Stimulated activated CD8-positive, alpha-beta memory T cell treated with anti-CD3 and anti-CD28 coated beads, Interleukin-4, amount 100 ng/mL, for 4 hours (primary cell): ENCODE measurements at places on chromosomes 6 and 20.

DNA sequence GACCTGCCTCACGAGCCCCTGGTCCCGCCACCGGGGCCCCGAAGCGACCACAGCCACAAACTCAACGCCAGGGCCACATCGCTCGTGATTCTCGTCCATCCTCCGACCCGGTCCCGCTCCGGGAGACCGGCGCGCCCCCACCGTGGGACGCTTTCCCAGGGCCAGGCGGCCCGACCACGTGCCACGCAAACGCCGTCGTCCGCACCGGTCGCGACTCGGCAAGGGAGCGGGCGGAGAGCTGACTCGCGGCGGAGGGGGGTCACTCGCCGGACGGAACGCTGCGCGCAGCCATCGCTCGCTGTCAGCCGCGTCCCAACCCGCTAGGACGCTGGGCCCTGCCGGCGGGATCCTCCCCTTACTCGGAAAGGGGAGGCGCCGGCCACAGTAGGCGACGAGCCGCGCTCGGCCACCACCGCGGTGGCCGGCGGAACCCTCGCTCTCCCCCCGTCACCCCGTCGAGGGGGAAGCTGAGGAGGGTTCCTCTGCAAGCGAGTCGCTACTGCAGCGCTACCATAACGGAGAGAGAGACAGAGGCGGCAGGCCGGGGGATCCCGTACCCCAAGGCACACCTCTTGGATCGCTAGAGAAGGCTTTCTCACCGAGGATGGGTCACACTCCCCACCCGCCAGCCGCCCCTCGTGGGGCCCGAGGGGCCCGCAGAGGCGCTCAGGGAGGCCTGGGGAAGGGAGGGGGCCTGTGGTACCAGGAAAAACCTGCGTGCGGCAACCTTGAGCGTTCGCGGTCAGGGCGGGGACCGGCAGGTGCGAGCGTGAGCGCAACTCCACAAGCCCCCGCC lies 511.8 kb upstream of the ZNF337 start:
- no peak for DNase-seq

DNA sequence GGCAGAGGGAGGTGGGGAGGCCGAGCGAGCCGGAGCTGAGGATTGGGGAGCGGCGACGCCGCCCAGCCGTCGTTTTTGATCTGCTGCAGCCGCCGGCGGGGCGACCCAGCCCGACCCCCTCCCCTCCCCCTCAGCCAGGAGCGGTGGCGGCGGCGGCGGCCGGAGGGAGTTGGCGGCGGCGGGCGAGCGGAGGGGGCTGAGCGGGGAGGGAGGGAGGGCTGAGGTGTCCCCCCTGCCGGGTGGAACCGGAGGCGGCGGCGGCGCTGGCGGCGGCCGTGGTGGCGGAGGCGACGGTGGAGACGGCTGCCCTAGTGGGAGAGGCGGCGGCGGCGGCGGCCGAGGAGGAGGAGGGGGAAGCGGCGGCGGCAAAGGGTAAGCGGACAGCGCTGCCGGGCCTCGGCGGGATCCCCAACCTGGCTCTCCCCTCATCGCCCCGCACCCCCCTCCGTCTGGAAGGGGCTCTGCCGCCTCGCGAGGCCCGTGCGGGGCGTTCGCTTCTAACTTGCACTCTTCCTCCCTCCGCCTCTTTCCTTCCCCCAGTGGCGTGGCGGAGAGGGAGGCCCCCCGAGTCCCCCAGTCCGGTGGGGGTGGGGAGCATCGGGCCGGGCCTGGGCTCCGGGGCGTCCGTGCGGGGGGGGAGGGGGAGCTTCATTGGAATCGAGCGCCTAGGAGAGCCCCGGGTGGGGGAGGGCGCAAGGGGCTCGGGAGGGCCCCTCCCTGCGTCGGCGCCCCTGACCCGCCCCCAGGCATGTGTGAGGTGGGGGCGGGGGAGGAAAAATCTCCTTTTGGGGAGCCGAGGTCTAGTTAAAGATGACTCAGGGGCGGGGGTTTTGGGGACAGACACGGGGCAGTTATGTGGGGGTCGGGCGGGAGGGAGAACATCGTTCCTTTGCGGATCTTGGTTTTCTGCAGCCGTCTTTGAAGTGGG lies at the start of gene TAB2:
TSS of gene TAB2 (plus strand) at position 69 of the 928 bp plus-strand sequence. CDS start 52,286 bp downstream, outside the sequence.
- peak; percentile 76 for DNase-seq

DNA sequence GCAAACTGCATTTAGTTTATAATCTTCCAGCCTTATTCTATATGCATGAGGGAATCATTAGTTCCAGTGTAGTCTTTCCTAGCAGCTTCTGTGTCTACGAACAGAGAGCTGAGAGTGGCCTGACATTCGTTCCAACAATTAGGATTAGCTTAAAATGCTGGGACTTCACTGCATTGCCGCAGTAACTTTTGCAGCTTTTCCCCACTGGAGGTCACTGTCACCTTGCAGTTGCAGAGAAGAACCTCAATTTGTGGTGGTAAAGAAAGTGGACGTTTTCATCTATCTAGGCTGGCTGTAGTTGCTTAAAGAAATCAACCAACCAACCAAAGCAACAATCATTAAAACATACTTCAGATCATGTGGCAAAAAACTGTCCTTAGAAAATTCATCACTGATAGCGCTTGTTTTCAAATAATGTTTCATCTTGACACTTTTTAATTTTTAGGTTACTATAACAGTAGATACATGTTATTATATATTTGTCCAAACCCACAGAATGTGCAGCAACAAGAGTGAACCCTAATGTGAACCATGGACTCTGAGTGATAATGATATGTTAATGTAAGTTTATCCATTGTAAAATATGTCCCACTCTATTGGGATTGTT lies 12.2 kb downstream of the MYLK4 start:
- peak; percentile 15 for DNase-seq

GRCh38 chr6:89826029-89826528 lies 3.6 kb upstream of the CASP8AP2 start:
- DNase-seq: no peak

DNA sequence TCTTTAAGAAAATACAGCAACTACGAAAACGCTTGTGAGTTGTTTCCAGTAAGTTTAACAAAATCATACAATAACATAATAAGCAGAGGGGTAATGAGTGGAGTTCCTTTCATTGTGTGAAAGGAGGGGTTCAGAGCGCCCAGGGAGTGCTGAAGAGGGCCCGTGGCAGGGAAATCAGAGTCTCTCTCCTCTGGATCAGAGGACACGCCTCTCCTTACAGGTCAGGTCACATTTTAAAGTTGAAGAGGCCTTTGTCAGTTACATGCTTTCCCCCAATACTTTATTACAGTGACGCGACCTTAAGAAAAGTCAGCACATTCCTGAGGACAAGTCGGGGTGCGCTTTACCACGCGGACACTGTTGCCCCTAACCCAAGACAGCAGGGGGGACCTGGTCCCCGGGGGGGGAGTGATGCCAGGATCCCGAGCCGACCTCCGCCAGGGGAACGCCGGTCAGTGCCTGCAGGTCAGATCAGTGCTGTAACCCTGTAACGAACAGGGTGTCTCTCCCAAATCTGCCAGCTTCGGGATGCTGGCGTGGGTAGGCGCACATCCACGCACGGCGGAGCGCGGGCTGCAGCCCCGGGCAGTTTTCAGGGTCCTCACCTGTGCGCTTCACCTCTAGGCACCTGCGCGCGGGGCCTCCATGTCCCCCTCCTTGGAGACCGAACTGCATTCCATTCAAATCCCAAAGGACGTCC lies 848 bp downstream of the DACT2 start:
- DNase-seq: no peak

GRCh38 chr20:58310291-58310782 lies 822 bp downstream of the RAB22A start:
- DNase-seq: no peak

- DNase-seq: no peak
These were observed 5.6 kb upstream of the HECA start for GRCh38 chr6:139129284-139129683.

- DNase-seq: no peak
These were observed 52.2 kb upstream of the FAM83C start for GRCh38 chr20:35344354-35344837.

DNA sequence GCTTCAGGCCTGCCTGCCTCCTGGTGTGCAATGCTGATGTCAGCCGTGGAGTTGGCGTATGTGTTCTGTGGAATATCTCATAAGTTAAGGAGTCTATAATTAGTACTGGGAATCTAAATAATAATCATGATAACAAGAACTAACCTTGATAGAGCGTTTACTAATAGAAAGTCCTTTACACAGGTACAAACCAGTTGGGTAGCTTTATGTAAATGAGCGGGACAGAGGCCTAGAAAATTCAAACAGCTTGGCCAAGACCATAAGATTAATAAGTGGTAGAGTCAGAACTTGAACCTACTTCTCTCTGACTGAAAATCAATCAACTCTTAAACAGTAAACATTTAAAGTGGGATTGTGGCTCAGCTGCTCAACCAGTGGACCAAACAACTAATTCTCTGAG lies 570.9 kb upstream of the AGPAT4 start:
- no peak for DNase-seq

GRCh38 chr20:48765359-48765758 lies 62.4 kb downstream of the PREX1 start:
- no peak for DNase-seq

DNA sequence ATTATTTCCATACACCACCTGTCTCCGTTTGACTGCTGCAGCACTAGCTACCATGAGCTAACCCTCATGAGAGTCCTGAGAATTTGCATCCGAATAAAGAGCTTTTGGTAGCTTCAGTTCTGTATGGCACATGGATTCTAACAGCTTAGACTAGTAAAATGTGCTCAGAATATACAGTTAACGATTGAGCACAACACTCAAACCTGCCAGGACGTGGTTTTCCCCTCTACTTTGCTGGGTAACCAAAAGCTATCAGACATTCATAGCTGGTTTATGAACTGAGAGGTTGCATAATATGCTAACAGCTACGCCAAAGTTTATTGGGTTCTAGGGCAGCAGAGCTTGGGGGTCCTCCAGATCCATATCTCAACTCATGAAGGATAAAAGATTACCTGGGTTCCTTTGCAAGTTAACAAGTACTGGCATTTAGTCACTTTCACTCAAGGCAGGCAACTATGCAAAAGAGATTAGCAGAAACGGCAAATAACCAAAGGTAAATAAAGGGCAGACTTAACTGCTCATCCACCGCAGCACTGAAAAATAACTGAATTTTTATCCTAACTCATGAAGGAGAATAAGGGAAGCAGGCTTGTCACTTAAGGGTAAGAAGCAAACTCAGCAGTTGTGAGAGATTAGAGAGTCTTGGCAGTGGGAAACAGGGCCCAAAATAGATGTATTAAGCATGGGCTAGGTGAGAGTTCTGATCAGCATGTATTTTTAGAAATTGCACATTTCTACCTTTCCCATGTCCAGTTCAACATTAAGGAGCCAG lies 29.4 kb downstream of the NUDT3 start:
- DNase-seq: no peak

DNA sequence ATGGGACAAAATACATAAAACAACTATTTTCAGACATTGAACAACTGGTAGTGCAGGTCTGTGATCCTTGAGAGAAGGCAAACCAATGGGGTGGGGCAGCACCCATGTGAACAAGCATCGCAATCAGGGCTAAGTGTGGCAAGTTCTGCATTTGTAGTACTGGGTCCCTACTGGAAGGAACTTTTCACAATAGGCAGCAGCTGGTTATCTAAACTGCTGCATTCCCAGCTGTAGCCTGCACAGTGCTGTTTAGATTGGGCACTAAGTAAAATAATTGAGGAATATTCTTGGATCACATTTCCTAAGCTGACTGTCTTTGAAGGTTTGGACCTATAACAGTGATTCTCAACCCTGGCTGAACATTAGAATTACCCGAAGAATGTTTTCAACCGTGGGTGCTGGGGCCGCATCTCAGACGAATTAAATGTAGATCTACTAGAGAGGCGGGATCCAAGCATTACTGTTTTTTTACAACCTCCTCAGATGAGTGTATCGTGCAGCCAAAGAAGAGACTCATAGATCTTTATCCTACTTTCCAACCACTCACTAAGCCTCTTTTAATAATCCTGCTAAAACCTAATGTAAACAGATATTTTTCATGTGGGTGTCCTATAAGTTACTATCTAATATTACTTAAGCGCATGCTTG lies 12.4 kb upstream of the MAP3K4 start:
- no peak for DNase-seq

DNA sequence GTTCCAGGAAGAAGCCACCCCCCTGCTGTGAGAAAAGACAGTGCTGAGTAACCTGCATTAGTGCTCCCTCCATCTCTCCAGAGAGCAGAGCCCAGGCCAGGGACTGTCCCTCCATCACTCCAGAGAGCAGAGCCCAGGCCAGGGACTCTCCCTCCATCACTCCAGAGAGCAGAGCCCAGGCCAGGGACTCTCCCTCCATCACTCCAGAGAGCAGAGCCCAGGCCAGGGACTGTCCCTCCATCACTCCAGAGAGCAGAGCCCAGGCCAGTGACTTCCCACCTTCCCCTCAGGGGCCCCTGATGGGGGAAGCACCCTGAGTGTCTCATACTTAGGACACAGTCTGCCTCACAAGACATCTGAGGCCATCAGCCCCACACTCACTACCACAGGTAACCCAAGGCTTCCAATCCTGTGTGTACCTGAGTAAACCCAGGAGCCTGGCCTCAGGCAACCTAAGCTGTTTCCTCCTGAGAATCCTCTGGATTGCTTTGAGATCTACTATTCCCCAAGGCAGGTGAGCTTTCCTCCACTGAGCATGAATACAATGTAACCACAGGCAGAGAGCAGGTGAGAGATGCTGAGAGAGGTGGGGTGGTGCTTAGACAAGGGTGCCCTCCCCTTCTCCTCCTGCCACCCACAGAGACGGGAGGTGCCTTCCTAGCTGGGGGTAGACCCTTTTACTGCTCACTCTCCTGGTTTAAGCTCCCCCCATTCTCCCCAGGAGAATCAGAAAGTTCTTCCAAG lies 4.9 kb downstream of the TBXT start:
- no peak for DNase-seq

GRCh38 chr6:92147246-92147645 lies 1272.1 kb downstream of the EPHA7 start:
- DNase-seq: no peak

DNA sequence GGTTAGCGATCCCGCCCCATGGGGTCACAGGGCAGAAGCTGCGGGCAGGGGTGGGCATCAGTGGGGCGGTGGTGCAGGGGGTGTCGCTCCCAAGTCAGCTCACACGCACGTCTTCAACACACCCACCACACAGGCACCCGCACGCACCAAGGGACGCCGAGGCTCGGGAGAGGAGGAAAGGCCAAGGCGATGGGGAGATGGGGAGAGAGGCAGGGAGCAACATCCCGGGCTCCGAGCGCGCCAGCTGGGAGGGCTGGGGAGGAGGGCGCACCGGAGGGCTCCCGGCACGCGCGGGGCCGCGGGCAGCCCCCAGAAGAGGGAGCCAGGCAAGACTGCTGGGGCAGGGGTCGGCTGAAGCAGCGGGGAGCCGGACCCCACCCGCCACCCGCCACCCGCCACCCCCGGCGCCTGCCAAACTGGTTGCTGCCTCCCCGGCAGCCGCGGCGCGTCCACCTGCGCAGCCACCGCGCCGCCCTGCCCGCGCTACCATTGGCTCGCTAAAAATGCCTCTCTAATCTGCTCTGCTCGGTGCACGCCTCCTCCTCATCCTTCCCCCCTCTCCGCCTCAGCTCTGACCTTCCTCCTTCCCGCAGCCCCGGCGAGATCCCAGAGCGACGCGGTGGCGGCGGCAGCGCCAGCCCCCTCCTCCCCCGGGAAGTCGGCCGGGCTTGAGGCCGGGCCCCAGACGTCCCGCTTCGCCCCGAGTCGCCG lies at the start of gene PACSIN1:
TSS of gene PACSIN1 (plus strand) at position 546 of the 711 bp plus-strand sequence. CDS start 60,230 bp downstream, outside the sequence.
- DNase-seq: no peak

DNA sequence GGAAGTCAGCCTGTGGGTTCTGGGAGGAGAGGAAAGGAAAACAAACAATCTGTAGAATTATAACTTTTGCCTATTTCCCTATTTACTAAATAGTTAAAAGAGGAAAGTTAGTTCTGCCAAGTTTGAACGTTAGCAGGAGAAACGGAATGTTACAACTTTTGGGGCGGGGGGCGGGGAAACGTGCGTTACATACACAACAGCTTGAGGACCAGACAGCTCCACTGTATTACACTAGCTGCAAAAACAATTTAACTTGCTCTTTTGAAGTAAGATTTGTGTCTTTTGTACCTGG lies 498 bp upstream of the PRDM1 start:
- no peak for DNase-seq

GRCh38 chr6:45439459-45439858 lies 61.7 kb upstream of the SUPT3H start:
- no peak for DNase-seq
